Hepatocyte (in vitro differentiated cells): ENCODE measurements at places on chromosomes 3 and 15. TPM values are rescaled to one million over a fixed set of nuclear protein-coding genes. Genes with fewer than 3 reads are reported as not detected.

The CELSR3 gene
- 1.9 TPM in 2 replicates for polyA plus RNA-seq

The MAP6D1 gene
- 2.0 and 3.4 TPM in 2 replicates for polyA plus RNA-seq

The ZPLD1 gene
- polyA plus RNA-seq, result 0.30 and 0.56 TPM in 2 replicates

The CLDN11 gene
- polyA plus RNA-seq, result 6.1 and 7.7 TPM in 2 replicates

DNA sequence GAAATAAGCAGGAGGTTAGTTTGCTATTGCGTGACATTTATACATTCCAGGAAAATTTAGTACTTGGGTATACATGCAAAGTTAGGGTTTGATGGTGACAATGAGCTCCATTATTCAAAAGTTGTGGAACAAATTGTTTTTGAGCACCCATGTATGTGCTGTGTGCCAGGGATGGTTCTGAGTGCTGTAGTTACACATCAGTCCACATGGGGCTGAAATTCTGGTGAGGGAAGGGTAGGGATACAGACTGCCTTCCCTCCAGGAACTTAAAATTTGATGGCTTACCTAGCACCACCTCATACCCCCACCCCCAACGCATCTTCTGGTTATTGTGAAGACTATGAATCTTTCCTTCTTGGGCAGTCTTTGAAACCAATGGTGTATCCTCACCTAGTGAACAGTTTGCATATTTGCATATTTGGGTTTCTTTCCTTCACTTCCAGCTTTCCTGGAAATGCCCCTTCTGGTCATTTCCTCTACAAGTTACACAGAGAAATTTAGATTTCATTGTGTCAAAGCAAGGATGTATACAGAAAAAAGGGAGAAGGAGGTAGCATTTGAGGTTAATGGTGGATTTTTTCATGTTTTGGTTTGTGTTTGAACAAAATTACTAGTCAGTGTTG, 222.0 kb upstream of the IL12A start:
- H3K27me3 ChIP-seq, result no peaks in the 10 kb centered on the region
- H3K27ac ChIP-seq, result no peak overlapping the region
- H3K4me3 ChIP-seq, result no peak overlapping the region
- H3K4me1 ChIP-seq, result peaks cover 13% of the 10 kb centered on the region

DNA sequence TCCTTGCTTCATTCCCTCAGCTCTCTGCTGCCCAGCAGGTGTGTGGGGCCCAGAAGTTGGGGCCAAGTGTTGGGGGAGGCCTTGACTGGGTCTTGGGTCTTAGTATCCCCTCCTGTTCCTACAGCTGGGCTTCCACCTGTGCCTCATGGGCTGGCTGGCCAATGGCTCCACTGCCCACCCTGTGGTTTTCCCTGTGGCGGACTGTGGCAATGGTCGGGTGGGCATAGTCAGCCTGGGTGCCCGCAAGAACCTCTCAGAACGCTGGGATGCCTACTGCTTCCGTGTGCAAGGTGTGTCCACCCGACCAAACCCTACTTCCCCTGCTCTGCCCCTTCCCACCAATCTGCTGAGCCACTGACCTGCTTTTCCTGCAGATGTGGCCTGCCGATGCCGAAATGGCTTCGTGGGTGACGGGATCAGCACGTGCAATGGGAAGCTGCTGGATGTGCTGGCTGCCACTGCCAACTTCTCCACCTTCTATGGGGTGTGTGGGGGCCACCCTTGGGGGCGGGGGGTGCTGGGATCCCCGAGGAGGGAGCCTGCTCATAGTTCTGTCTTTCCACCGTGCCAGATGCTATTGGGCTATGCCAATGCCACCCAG, 10.9 kb downstream of the NT5DC2 start:
- H3K36me3 ChIP-seq, result no peaks in the 10 kb centered on the region
- H3K4me3 ChIP-seq, result no peak overlapping the region
- no peak overlapping the region for H3K27ac ChIP-seq
- H3K27me3 ChIP-seq, result no peaks in the 10 kb centered on the region
- H3K4me1 ChIP-seq, result peaks cover 7% of the 10 kb centered on the region
- DNase-seq, result no peak

GRCh38 chr15:101063891-101064794, 145.0 kb downstream of the LRRK1 start:
- peaks cover 10% of the 10 kb centered on the region for H3K4me1 ChIP-seq
- no peak overlapping the region for H3K4me3 ChIP-seq
- H3K36me3 ChIP-seq, result no peaks in the 10 kb centered on the region
- H3K27me3 ChIP-seq, result no peaks in the 10 kb centered on the region
- DNase-seq, result no peak
- H3K27ac ChIP-seq, result no peak overlapping the region

DNA sequence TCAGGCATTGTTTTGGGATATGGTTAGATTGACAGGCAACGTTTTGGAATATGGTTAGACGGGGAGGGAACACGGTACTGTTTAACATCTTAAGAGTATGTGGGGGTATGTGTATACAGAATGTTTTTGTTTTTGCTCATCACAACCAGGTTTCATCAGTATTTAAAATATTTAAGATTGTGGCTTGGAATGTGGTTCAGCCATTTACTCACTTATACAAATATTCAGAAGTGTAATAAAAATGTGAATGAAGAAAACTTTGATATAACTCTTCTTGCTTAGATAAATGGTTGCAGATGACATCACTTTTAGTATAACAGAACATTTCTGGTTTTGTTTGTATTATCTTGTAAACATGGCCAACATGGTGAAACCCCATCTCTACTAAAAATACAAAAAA, 3.9 kb upstream of the PAK2 start:
- no peak overlapping the region for H3K4me3 ChIP-seq
- H3K27me3 ChIP-seq, result no peaks in the 10 kb centered on the region
- no peak for DNase-seq
- no peaks in the 10 kb centered on the region for H3K36me3 ChIP-seq
- H3K4me1 ChIP-seq, result no peaks in the 10 kb centered on the region
